Iris pigment epithelial cell (primary cell): ENCODE measurements at places on chromosomes 7 and 10.

DNA sequence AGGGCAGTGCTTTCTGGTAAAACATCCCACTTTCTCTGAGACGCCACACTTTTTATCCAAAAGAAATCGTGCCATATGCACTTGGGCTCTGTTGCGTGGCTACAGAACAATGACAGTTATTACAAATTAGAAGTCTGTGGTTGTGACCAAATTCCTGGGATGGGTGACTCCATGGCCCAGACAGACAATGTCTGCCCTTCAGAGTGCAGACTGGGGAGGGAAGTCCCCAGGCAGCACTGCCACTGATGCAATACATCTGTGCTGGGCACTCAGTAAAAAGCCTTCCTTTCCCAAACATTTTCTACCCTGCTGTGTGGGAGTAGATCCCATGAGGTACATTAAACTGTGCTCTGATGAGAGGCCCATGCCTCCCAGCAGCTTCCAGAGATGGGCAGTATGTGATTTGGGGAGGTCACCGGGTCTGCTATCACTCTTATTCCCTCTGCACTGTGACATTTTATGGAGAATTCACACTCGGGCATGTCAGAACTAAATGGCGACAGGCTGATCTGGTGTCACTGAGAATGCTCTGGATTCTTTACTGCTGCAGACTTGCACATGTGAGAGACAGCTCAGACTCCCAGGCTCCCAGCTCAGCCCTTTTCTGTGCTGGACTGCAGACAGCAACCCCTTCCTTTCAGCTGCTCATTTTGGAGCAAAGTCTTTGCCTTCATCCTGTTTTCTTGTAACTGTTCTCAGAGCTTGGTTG is 243.5 kb upstream of the ZNF32 start:
- no peak for DNase-seq

- no peak for DNase-seq
These were observed 15.2 kb upstream of the PILRB start for GRCh38 chr7:100342765-100343164.

GRCh38 chr7:151699928-151700319 is 177.0 kb downstream of the PRKAG2 start:
- DNase-seq = peak; percentile 94

GRCh38 chr7:112112822-112113255 is 93.4 kb downstream of the DOCK4 start:
- DNase-seq = peak; percentile 66

DNA sequence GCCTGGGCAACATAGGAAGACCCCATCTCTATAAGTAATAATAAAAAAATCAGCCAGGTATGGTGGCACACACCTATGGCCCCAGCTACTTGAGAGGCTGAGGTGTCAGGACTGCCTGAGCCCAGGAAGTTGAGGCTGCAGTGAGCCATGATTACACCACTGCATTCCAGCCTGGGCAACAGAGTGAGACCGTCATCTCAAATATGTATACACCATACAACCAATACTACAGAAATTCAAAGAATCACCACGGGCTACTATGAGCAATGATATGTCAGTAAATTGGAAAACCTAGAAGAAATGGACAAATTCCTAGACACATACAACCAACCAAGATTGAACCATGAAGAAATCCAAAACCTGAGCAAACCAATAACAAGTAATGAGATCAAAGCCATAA is 60.3 kb upstream of the ZC3HAV1 start:
- no peak for DNase-seq

- DNase-seq = no peak
These were observed 36.0 kb downstream of the KCNH2 start for GRCh38 chr7:150942001-150942590.

- no peak for DNase-seq
These were observed 109.1 kb downstream of the C10orf90 start for GRCh38 chr10:126561294-126561920.

DNA sequence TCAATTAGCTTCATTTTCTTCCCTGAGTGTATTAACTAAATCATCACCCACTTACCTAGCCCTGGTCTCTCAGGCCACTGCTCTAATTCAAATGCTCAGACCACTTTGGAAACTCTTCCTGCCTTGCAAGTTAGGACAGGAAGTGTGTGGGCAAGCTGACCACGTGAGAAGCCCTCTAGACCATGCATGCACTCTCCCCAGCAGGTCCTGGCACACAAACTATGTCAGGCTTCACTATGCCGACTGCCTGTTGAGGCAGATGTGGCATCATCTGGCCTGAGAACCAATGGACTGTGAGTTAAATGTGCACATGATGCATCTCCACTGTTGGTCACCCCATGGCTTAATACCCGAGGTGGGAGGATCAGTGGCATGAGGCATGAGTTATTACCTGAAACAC is 439.6 kb downstream of the GRID1 start:
- no peak for DNase-seq

- no peak for DNase-seq
These were observed 178.0 kb downstream of the NPSR1 start for GRCh38 chr7:34835901-34836600.
